ENCODE measurements at places on chromosomes 6 and 20.

DNA sequence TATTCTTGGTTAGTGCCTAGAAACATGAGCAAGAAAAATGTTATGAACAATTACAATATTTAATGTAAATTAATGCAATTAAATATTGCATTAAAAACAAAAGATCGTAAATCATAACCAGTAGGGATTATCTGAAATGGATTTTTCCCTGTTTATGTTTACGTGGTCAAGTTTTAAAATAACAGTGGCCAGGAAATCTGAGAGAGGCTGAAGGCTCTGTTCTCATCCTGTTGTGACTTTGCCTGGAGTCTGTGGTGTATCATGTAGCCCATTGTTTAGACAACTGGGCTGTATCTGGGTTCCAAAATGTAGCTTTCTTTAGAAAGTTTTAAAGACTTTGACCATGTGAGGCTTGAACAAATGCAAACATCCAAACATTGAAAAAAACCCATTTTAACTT lies 2.4 kb downstream of the MYO6 start:
- peaks cover 2% of the 10 kb centered on the region for H3K27me3 ChIP-seq
- H3K4me3 ChIP-seq: peak overlapping the region; percentile 95
- no peak for DNase-seq
- H3K27ac ChIP-seq: no peak overlapping the region
- H3K36me3 ChIP-seq: peaks cover 2% of the 10 kb centered on the region
- peaks cover 6% of the 10 kb centered on the region for H3K4me1 ChIP-seq

GRCh38 chr6:125509477-125509876 lies 207.7 kb upstream of the HDDC2 start:
- H3K36me3 ChIP-seq: peaks cover 1% of the 10 kb centered on the region
- H3K4me3 ChIP-seq: no peak overlapping the region
- H3K27me3 ChIP-seq: peaks cover 46% of the 10 kb centered on the region
- H3K27ac ChIP-seq: no peak overlapping the region
- no peak for DNase-seq

- H3K36me3 ChIP-seq: peaks cover 5% of the 10 kb centered on the region
- H3K27ac ChIP-seq: no peak overlapping the region
- DNase-seq: no peak
- H3K4me1 ChIP-seq: peaks cover 14% of the 10 kb centered on the region
- no peaks in the 10 kb centered on the region for H3K27me3 ChIP-seq
These were observed 8.0 kb upstream of the WTAP start for GRCh38 chr6:159719287-159719686.

GRCh38 chr6:89323511-89323971 lies 8.4 kb upstream of the GABRR2 start:
- H3K27ac ChIP-seq: no peak overlapping the region
- peaks cover 7% of the 10 kb centered on the region for H3K4me1 ChIP-seq
- peaks cover 11% of the 10 kb centered on the region for H3K36me3 ChIP-seq
- H3K27me3 ChIP-seq: no peaks in the 10 kb centered on the region
- no peak for DNase-seq

- H3K27ac ChIP-seq: no peak within 1 kb of the TSS
- no peak for DNase-seq
- peaks cover 3% of the 10 kb centered on the region for H3K36me3 ChIP-seq
- H3K4me3 ChIP-seq: no peak within 1 kb of the TSS
- peaks cover 15% of the 10 kb centered on the region for H3K4me1 ChIP-seq
These were observed at the start of gene SRMS for GRCh38 chr20:63547725-63548480. TSS of gene SRMS (minus strand) at chr20:63547749. CDS start at chr20:63547463, 286 bp downstream.

GRCh38 chr6:119620846-119621555 lies 271.4 kb upstream of the MAN1A1 start:
- no peaks in the 10 kb centered on the region for H3K4me1 ChIP-seq
- peaks cover 13% of the 10 kb centered on the region for H3K27me3 ChIP-seq
- H3K36me3 ChIP-seq: no peaks in the 10 kb centered on the region

- no peak overlapping the region for H3K4me3 ChIP-seq
- DNase-seq: no peak
- peaks cover 23% of the 10 kb centered on the region for H3K4me1 ChIP-seq
- no peak overlapping the region for H3K27ac ChIP-seq
- no peaks in the 10 kb centered on the region for H3K27me3 ChIP-seq
These were observed 3.6 kb upstream of the RALY start for GRCh38 chr20:33990075-33990474.

- no peaks in the 10 kb centered on the region for H3K27me3 ChIP-seq
- H3K36me3 ChIP-seq: no peaks in the 10 kb centered on the region
These were observed 49.2 kb downstream of the RNF144B start for GRCh38 chr6:18436341-18436740.

Data from central memory CD8-positive, alpha-beta T cell (primary cell).